ENCODE measurements at places on chromosomes 4 and X.
A peak's percentile ranks its signal among the peaks of the same experiment; 100 is the strongest.

DNA sequence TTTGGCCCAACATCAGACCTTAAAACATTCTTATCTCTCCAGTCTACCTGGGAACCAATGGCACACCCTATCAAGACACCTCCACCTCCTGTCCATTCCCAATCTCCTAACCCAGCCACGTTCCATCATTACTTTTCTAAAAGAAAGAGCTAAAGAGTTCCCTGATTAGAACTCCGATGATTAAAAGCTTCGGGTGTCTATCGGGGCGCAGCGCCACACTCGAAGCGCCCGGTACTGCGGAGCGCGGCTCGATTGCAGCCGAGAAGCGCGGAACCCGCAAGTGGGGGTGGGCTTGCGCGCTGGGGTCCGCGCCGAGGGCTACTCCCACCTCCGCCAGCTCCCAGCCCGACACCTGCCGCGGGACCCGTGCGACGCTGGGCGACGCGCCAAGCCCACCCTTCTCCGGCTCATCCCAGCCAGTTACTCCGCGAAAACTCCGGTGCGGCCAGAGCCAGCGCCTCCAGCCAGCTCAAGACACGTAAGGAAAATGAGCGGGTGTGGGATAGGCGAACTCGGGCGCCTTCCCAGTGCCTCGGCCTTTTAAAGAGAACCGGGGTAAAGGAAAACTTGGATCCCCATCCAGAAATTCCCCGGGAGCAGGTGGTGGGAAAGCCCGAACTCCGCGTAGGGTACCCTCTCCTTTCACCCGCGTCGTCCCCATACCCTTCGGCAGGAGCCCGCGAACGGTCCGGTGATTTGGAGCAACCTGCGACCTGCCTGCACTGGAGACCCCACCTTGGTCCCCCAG lies 593 bp downstream of the NPY1R start:
- peak; percentile 23 for DNase-seq

GRCh38 chr4:134320048-134320447 lies 118.5 kb upstream of the PABPC4L start:
- peak; percentile 9 for DNase-seq

DNA sequence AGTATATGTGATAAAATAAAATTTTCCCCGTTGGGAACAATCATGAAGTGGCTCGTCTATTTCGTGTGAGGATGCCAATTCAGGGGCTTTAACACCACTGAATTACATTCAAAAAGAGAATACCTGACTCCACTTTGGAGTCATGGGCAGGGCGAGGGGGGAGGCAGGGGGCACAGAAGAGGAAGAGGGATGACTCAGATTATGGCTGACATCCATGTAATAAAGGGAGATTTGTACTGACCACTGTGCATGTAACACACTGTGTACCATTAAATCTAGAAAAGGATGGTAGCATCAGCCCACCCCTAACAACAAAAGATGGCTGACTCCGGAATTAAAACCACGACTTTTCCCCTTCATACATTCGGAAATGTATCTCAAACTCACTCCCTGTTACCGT lies 1.3 kb downstream of the SLC9A7 start:
- peak; percentile 12 for DNase-seq

DNA sequence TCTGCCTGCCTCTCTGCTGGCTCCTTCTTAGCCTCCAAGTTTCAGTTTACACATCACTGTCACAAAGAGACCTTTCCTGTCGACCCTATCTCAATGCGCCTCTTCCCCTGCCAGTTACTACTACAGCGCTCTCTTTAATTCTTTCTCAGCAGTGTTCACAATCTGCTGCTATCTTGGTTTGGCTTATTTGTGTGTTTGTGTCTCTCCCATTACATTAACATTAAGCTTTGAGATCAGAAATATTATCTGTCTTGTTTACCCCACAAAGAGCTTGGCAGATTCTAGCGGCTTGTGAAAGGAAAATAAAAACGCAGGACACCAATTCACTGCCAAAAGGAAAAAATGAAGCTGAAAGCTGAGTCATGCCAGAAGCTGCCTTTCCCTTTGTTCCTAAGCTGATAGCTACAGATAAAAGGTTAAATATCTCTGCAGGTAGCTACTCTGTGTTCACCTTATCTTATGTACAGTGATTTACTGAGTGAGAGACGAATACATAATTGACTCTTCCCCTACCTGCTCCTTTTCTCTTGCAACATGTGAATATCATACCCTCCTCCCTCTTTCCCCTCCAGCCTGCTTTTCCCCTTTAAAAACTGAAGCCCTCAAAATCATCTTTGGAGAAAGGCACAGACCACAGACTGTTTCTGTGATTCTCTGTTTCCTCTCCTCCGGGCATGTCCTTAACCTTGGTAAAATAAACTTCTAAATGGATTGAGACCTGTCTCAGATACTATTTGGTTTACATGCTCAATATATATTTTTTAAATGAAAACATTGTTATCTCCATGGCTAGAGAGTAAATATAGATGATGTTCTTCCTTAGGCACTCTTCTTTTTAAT lies 19.3 kb upstream of the SLC9A7 start:
- DNase-seq: peak; percentile 79

- peak; percentile 84 for DNase-seq
Measured at GRCh38 chr4:110480031-110480549, 4.1 kb downstream of the ENPEP start.

- no peak for DNase-seq
Measured at GRCh38 chr4:38242822-38243387, 282.7 kb downstream of the PTTG2 start.

GRCh38 chrX:20414762-20415445 lies 148.2 kb upstream of the RPS6KA3 start:
- peak; percentile 74 for DNase-seq

DNA sequence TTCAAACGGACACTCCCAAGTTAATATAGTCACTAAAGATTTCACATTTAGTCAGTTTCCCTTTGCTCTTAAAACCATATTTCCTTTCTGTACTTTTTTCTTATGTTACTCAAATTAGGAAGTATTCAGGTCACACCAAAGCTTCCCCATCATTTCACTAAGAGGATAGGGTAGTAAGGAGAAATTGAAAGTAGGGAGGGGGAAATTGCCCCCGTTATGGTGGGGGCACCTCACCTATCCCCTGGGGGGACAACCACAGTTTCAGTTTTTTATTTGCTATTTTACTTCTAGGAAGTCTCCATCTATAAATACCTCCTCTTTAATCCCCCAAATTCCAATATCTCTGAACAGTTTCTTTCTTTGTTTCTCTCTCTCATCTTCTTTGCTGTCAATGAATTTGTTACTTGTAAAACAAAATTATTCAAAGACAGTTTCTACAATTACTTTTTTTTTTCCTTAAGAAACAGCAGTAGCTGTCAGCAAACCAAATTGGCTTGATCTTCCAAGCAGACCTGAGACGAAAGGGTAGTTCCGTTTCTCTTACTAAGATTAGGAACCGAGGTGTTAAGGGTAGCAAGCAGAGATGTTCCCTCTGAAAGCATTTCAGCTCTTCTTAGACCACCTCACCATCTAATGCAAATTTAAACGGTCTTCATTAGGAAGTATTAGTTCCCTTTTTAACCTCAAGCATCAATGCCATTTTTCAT lies 160.2 kb upstream of the KLF3 start:
- no peak for DNase-seq

GRCh38 chr4:20538905-20539304 lies 161.4 kb upstream of the PACRGL start:
- DNase-seq: no peak

GRCh38 chrX:74251006-74251930 lies 52.7 kb upstream of the ZCCHC13 start:
- peak; percentile 95 for DNase-seq

GRCh38 chr4:21596521-21596920 lies 352.1 kb downstream of the KCNIP4 start:
- no peak for DNase-seq

DNA sequence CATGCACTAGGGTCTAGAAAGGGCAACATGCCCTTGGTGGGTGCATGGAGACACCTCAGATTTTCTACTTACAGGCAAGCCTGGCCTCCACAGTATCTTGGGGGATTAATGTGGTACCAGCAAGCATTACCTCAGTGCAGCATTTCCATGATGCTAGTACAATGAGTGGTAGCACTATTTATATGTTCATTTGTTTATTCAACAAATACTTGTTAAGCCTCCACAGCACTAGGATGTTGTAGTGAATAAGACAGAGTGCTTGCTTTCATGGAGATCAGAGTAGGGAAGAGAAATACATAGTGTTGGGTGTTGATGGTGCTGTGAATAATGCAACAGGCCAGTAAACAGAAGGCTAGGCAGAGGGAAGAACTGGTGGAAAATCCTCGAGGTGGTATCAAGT lies 133.4 kb downstream of the KLHL8 start:
- peak; percentile 19 for DNase-seq

- DNase-seq: no peak
Measured at GRCh38 chr4:140986045-140986444, 147.2 kb downstream of the RNF150 start.

DNA sequence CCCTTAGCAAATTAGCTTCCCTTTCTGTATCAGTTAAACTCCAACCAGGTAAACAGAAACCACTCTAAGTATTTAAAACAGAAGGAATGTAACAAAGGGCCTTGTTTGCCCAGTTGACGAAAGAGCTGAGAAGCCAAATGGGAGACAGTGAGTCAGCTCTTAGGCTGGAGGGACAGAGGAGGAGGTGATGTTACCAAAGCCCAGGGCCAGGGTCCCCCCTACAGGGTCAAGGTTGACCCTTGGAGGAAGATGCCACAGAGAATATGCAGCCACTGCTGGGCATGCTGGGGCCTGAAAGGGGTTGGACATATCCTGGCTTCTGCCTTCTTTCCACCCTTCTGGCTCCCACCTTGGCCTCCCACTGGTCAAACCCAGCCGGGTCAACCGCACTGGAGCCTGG lies 38.3 kb upstream of the LGI2 start:
- no peak for DNase-seq

DNA sequence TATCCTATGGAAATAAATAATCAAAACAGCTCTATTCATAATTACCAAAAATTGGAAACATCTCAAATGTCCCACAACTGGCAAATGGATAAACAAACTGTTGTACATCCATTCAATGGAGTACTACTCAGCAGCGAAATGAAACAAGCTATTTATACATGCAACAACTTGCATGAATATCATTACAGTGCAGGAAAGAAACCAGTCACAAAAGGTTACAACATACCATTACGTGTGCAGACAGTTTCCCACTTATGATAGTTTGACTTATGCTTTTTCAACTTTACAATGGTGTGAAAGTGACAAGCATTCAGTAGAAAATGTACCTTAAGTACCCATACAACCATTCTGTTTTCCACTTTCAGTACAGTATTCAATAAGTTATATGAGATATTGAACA lies 82.3 kb downstream of the NEK1 start:
- no peak for DNase-seq

- peak; percentile 68 for DNase-seq
Measured at GRCh38 chr4:87270144-87270543, 49.7 kb upstream of the KLHL8 start.

GRCh38 chrX:35046660-35047296 lies 104.2 kb downstream of the FAM47B start:
- no peak for DNase-seq

- DNase-seq: no peak
Measured at GRCh38 chr4:14054391-14054790, 426.9 kb upstream of the BOD1L1 start.

GRCh38 chrX:136143711-136144110 lies 3.6 kb upstream of the FHL1 start:
- no peak for DNase-seq

DNA sequence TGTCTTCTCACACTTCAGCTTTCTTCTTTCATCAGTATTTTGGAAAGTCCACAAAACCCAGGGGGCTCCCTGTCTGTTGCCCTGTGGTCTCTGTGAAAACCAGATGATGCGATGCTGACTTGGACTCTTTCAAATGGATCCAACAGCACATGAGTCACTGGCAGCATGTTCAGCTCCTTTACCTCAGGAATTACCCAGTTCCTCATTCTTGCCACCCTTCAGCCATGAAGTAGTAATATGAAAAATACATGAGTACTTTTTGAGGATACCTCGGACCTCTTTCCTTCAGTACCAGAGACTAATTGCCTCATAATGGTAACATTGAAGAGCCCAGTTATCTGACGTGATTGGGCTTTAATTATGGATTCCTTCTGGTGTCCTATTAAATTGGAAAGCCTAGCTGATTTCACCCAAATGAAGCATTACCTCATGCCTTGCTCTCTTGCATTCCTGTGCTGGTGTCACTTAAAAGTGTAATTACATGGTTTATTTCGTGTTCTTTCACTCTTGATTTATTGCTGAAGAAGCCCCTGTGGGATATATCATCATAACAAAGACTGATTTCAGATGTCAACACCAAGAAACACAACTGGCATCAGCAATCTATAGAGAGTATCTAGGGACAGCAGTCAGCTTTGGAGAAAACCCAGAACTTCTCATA lies 63.4 kb downstream of the NFKB1 start:
- peak; percentile 54 for DNase-seq

DNA sequence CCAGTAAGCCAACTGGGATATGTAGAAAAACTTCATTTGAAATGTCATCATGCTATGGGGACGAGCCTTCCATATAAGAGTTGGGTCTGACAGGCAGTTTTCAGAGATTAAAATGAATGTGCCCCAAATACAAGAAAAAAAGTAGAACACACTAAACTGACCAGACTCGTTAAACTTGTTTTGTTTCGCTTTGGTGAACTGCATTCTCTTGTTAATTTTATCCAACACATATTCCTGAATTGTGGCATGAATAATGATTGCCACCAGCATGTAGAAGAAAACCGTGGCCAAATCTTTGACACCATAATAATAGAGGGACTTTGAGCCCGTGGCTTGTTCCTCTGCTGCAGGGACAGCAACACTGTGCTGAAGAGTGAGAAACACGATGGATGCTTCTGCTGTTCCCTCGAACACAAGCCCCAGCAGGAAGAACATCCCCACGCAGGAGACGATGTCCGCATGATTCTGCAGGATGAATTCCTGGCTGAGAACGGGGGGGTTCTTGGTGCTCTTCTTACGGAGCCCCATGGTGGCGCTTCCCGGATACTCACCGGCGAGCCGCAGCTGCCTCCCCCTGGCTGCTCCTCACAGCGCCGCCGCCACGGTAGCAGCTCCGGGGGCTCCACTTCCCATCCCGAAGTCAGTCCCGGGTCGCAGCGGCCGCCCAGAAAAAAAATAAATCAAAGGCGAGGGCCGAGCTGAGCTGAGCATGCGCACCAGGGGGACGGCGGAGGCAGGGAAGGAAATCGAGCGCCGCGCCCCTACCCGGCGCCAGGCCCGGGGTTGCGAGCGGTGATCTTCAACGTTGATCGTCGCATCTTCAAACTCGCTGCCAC lies at the start of gene TRAM1L1:
TSS of gene TRAM1L1 (minus strand) at position 711 of the 836 bp plus-strand sequence. CDS start at position 528, 183 bp downstream.
- peak; percentile 68 for DNase-seq

All from amniotic epithelial cell (primary cell).